Ammon's horn (tissue), 1 donor: ENCODE measurements at places on chromosomes 1 and 21.

GRCh38 chr1:233252441-233252840 is 43.1 kb downstream of the PCNX2 start:
- DNase-seq, result peak; percentile 55

GRCh38 chr1:70586046-70586445 is 175.0 kb downstream of the CTH start:
- DNase-seq, result no peak

DNA sequence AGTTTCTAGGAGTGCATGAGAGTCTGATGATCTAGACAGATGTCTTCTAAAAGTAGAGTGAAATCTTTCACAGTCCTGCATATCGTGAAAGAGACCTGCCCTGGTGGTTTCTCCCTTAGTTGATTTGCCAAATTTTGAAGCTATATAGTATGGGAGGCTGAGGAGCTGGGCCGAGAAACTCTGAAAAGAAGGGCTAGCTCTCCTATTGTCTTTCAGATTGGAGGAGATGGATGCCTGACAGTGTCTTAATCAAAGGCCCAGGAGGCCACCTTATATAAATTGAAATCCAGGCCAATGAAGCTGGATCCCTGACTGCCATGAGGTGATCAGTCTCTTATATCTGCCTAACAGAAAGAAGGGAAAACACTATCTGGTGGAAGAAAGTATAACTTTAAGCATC is 18.4 kb upstream of the CD84 start:
- no peak for DNase-seq

DNA sequence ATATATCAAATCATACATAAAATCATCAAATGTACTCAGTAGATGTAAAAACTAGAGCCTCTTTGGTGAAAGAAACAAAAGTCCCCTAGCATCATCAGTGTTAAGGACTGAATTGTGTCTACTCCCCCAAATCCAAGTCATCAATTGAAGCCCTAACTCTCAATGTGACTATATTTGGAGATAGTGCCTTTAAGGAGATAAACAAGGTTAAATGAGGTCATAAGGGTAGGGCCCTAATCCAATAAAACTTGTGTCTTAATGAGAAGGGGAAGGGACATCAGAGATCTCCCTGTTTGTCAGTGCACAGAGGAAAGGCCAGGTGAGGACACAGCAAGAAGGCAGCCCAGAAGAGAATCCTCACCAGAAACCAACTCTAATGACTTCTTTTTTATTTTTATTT is 33.5 kb downstream of the USP24 start:
- DNase-seq, result no peak

- DNase-seq, result no peak
Observed at GRCh38 chr1:30708361-30708728, 15.0 kb downstream of the MATN1 start.

DNA sequence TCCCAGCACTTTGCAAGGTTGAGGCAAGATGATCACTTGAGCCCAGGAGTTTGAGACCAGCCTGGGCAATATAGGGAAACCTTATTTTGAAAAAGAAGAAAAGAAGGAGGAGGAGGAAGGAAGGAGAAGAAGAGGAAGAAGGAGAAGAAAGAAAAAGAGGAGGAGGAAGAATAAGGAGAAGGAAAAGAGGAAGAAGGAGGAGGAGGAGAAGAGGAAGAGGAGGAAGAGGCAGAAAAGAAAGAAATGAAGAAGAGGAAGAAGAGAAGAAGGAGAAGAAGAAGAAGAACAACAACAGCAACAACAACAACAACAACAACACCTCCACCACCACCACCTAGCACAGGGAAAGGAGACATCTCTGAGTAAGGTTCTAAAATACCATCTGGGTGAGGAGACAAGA is 10.6 kb downstream of the SELENBP1 start:
- no peak for DNase-seq

- no peak for DNase-seq
Observed at GRCh38 chr1:97451944-97452343, 468.9 kb downstream of the DPYD start.

DNA sequence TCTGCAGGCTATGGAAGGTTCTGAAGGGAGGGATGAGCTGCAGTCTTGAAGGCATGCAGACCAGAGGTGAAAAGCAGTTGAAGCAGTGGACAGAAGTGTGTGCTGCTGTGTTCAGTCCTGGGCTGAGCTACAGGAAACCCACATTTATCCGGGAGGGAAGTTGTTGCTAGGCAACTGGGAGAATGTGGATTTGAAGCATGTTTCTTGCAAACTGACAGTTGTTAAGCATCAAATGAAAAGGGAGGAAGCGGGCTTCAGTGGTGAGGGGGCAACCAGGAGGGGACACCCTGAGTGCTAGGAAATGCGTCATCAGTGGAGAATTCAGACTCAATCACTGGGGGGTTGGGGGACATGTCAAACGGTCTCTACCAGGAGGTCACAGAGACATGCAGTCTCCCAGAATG is 28.7 kb downstream of the ABCA4 start:
- DNase-seq, result peak; percentile 62

- DNase-seq, result no peak
Observed at GRCh38 chr1:95386371-95386770, 152.4 kb downstream of the RWDD3 start.

GRCh38 chr1:231518485-231519034 is 9.9 kb upstream of the TSNAX start:
- DNase-seq, result no peak

- no peak for DNase-seq
Observed at GRCh38 chr1:66381621-66382275, 152.2 kb upstream of the SGIP1 start.

GRCh38 chr1:236058141-236058934 is 6.6 kb downstream of the NID1 start:
- DNase-seq, result no peak

DNA sequence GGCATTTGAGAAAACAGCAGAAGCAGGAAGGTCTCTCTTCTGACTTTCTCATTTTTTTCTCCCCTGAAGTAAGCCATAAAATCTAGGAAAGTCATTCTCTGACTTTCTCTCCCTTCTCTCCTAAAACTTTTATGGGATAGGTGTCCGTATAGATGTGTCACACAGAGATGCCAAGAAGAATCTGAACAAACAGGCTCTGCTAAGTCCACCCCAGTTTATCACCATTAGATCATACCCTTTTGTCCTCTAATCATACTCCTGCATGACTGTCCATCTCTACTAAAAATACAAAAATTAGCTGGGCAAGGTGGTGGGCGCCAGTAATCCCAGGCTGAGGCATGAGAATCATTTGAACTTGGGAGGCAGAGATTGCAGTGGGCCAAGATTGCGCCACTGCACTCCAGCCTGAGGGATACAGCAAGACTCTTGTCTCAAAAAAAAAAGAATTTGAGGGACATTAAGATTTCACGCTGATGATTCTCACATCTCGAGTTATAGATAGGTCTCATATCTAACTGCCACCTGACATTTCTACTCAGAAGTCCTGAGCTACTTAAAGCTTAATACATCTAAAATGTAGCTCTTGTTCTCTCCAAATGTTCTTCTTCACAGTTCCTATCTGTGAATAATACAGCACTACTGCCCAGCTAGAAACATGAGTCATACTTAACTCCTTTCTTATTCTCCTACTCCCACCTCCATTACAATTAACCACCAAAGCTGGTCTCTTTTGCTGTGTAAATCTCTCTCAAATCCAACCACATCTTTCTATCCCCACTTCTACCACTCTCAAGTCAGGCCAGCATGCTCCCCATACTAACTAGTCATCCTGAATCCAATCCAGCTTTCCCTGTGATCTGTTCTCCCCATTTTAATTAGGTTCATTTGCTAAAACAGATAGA is 47.7 kb downstream of the ZNF644 start:
- DNase-seq, result peak; percentile 12

- no peak for DNase-seq
Observed at GRCh38 chr1:148160048-148160342, 7.9 kb upstream of the NBPF11 start.

DNA sequence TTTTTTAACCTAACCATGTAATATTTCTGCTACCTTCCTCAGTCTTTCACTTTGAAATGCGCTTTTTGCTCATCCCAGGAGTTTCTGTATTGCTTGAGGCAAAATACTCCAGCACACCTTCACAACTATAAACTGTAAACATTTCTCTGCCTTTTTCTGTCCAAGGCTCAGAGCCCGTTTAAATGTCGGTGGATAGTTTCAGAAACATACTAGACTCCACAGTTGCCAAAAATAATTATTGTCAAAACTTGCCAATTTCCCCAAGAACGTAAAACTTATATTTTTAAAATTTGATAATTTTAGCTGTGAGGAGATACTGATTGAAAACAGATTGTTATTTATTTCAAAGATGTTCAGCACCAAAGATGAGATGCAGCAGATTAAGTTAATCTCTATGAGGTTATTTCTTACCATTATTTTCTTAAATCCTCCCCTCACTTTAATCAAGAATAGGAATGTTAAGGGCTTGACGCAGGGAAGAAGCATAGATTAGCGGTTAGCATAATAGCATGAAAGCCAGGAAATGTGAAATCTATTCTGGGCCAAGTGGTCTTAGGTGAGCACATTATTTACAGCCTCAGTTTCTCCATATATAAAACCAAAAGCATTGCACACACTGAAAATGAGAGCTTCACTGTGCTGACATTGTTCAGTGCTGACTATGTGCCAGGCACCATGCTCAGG is 91.5 kb upstream of the ESRRG start:
- no peak for DNase-seq

- DNase-seq, result no peak
Observed at GRCh38 chr1:167776151-167776550, 54.4 kb downstream of the MPZL1 start.
